ENCODE measurements at places on chromosomes 1 and 21. TPM values are rescaled to one million over a fixed set of nuclear protein-coding genes. Genes with fewer than 3 reads are reported as not detected.

GRCh38 chr1:5595531-5596170 lies 396.6 kb downstream of the NPHP4 start:
- DNase-seq, result peak; percentile 28

DNA sequence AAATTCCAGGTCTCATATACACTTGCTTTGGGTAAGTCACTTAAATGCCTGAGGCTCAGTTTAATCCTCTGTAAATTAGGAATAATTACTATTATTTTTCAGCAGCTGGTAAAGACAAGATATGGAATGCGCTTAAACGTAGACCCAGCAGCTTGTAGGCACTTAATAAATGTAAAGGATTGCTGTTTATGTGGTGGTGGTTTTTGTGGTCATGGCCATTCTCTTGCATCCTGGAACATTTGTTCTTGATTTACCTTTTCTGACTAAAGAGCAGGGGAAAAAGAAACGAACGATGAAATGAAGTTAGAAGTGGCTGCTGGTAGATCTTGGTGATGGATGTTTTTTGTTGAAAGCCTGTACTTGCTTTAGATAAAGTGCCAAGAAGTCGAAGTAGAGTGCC lies 195.0 kb upstream of the FOXD3 start:
- DNase-seq, result no peak

DNA sequence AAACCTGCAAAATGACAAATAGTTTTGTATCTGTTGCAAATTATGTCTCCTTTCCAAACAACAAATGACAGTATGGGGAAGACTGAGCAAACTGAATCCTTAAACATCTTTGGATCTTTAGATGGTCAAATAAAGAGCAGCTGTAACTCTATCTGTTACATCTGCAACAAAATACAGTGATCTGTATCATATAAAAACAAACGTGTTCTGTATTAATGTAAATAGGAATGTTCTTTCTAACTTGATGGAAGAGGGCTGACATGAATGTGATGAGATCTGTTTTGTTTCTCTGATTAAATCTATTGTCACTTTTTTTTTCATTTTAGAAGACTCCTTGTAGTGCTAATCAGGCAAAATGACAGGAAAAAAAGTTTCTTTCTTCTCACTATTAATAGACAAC lies 159.5 kb downstream of the GPATCH2 start:
- DNase-seq, result no peak

GRCh38 chr1:53343831-53344668 lies 16.2 kb upstream of the LRP8 start:
- no peak for DNase-seq

NLRP3 gene
- total RNA-seq, result 1.0 TPM

Measured in right atrium auricular region (tissue), 2 donors.